Astrocyte (in vitro differentiated cells and primary cell): ENCODE measurements at places on chromosomes 4 and X. TPM values are rescaled to one million over a fixed set of nuclear protein-coding genes. Genes with fewer than 3 reads are reported as not detected.

DNA sequence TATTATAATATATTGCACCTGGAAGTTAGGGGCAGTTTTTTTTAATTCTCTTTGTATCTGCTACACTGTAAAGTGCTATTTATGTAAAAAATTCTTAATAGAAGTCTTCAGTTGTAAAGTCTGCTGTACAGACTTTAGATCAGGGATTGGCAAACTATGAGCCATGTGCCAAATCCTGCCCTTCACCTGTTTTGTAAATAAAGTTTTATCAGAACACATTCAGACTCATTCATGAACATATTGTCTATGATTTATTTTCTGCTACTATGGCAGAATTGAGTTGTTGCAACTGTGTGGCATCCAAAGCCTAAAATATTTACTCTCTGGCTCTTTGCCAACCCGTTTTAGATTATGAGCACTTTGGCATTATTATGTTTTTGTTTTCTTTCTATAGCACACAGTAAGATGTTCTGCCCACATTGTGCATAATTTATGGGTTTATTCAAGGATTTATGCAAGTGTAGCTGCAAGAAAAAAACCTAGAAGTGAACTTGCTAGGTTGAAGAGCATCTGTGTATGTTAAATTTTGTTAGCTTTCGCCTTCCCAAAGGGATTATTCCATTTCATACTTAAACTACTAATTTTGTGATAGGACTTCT lies 56.9 kb downstream of the CLCN3 start:
- H3K27me3 ChIP-seq, result no peaks in the 10 kb centered on the region
- no peak overlapping the region for H3K27ac ChIP-seq
- no peaks in the 10 kb centered on the region for H3K36me3 ChIP-seq
- no peak overlapping the region for H3K4me3 ChIP-seq
- H3K4me1 ChIP-seq, result no peaks in the 10 kb centered on the region

DNA sequence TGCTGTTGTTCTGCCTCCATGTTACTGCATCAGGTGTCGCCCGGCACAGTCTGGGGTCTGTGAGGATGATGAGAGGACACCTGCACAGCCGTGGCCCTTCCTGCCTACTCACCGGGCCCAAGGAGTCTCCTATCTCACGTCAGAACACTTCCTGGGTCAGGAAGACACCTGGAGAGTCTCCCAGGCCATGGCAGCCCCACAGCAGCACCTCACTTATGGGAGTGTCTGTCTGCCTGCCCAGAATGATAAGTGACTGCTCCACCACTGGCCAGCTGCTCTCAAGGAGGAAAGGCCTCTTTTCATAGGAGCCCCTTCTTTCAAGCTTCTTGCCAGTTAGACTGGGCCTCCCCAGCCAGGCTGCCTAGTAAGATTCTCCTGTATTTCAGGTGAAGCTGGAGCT lies 56.1 kb downstream of the NELFA start:
- no peak overlapping the region for H3K4me3 ChIP-seq
- H3K4me1 ChIP-seq, result no peaks in the 10 kb centered on the region
- no peak for DNase-seq
- no peak overlapping the region for H3K27ac ChIP-seq
- no peaks in the 10 kb centered on the region for H3K27me3 ChIP-seq

The ALB gene
- 0.75 TPM in 1 of 2 replicates, not detected in the other for total RNA-seq

The EMD gene
- 75.6 and 75.7 TPM in 2 replicates for total RNA-seq

DNA sequence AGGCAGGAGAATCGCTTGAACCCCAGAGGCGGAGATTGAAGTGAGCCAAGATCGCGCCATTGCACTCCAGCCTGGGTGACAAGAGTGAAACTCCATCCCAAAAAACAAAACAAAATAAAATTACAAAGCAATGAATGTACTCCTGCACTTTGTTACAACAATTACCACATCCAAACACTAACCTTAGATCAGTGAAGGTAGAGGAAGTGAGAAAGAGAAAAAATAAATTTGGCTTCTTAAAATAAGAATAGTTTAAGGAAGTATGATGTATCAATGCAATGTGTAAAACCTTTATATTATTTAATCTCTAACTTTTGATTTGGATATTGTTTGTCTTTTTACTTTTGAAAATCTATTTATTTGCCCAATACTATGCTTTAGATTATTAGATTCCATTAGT lies 21.7 kb upstream of the CSN1S1 start:
- H3K36me3 ChIP-seq, result no peaks in the 10 kb centered on the region
- no peak overlapping the region for H3K27ac ChIP-seq
- no peak for DNase-seq
- H3K4me1 ChIP-seq, result no peaks in the 10 kb centered on the region

DNA sequence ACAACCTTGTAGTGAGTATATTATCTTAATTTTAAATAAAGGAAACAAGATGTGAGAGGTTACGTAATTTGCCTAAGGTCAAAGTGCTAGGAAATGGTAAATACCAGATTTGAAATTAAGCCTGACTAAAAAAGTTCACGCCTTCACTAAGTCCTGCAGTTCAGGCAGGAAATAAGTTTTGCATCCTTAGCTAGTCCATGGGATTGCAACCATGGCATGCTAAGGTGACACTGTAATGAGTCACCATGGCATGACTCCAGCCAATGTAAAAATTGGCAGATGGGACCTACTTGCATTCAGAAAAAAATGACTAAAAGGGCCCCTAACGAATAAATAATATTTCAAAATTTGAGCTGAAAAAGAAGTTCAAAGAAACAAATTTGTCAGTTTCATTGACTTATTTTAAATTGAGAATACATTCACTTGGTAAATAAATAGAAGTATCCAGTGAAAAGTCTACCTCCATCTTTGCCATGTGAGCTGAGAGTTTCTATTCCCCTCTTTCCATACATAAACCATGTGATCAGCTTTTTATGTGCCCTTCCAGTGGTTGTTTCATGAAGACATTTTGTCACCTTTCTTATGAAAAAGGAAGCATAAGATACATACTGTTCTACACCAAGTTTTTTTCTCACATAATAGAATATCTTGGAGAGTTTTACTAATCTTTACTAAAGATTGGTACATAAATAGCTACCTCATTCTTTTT lies 72.4 kb downstream of the ANKRD50 start:
- H3K4me1 ChIP-seq, result peaks cover 6% of the 10 kb centered on the region
- no peaks in the 10 kb centered on the region for H3K36me3 ChIP-seq
- H3K27ac ChIP-seq, result no peak overlapping the region
- H3K4me3 ChIP-seq, result no peak overlapping the region
- no peaks in the 10 kb centered on the region for H3K27me3 ChIP-seq
- DNase-seq, result peak; percentile 82
